ENCODE measurements at places on chromosomes 3 and 15.

DNA sequence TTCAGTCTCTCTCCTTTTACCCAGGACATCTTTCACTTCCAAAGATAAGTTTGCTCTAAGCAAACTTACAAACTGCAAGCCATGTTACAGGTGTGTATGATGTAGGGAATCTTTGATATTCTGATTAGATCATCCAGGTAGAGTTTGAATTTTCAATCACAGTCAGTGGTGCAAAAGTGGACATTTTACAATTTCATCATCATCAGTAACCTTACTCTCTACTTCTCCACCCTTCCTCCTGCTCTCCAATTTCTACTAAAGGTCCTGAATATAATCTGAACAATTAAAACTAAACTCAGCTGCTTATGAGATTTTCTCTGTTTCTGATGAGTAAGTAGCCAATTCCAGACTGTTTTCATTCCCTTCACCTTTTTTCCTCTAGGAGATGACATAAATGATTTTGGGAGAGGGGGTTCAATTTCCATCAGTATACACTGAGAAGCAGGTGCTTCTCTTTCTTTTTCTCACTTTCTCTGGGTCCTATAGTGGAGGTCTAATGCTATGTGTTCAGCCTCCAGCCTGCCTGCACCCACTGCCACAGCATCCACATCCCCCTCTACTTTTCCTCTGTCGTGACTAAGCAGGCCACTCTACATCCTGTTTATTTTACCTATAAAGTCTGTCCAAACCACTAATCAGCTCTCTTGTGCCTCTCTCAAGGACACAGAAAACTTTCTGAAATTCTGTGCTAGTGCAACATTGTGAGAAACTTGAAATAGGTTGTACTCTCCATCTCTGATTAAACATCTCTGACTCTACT lies 27.6 kb downstream of the SUCNR1 start:
- DNase-seq: no peak

- no peak for DNase-seq
These were observed 34.9 kb upstream of the TIMP4 start for GRCh38 chr3:12193485-12194165.

DNA sequence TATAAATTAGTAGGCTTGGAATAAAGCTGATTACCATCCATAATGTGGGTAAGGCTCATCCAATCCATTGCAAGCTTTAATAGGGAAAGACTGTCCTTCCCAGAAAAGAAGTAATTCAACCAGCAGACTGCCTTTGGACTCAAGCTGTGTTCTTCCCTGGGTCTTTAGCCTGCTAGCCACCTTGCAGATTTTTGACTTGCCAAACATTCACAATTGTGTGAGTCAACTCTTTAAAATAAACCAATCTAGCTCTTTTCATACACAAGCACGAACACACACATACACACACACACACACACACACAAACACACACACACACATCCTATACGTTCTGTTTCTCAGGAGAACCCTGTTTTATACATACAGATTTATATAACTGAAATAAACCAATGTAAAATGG lies 248.1 kb downstream of the NAALADL2 start:
- no peak for DNase-seq

GRCh38 chr3:14042680-14043079 lies 82.0 kb downstream of the CHCHD4 start:
- DNase-seq: no peak

GRCh38 chr3:48247401-48247811 lies 6.5 kb downstream of the ZNF589 start:
- no peak for DNase-seq

DNA sequence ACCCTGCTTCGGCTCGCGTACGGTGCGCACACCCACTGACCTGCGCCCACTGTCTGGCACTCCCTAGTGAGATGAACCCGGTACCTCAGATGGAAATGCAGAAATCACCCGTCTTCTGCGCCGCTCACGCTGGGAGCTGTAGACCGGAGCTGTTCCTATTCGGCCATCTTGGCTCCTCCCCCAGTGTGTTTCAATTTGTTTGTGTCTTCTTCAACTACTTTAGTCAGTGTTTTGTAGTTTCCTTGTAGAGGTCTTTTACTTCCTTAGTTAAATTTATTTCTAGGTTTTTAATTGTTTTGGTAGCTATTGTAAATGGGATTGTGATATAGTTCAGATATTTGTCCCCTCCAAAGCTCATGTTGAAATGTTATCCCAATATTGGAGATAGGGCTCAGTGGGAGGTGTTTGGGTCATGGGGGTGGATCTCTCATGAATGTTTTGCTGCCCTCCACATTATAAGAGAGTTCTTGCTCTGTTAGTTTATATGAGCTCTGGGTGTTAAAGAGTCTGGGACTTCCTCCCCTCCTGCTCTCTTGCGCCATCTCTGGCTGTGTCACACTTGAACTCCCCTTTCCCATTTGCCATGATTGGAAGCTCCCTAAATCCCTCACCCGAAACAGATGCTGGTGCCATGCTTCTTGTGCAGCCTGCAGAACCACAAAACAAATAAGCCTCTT lies 304.4 kb downstream of the DOCK3 start:
- DNase-seq: no peak

DNA sequence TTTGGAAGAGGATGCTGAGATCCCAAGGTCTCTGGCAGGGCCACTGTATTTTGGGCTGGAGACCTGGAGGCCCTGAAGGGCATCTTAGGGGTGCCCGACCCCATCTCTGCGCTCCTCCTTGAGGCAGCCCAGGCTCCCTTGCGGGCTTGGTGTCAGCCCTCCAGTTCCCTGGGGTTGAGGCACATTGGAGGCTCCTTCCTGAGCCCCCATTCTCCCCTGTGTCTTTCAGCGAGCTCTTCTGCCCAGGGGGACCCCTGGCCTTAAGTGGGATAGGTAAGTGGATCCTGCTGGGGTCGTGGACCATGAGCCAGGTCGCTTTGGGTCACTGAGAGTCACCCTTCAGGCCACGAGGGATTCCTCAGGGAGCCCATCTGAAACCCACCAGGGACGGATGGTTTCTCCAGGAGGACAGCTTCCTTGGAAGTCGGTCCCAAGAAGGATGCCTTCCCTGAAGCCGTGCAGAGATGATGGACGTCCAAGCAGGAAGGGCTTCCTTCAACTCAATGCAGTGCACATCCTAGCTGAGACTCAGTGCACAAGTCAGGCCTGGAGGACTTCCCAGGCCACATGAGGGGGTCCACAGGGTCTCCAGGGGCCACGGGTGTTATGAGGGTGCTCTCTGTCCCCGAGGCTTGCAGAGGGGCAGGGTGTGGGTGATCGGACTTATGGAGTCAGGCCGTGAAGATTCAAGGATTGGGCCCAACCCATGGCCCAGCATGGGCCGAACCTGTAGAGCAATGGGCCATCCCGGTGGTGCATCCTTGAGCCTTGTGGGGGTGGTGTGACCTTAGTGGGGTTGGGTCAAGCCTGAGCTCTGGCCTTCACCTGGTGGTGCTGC lies 224.3 kb downstream of the SNRPN start:
- DNase-seq: no peak

DNA sequence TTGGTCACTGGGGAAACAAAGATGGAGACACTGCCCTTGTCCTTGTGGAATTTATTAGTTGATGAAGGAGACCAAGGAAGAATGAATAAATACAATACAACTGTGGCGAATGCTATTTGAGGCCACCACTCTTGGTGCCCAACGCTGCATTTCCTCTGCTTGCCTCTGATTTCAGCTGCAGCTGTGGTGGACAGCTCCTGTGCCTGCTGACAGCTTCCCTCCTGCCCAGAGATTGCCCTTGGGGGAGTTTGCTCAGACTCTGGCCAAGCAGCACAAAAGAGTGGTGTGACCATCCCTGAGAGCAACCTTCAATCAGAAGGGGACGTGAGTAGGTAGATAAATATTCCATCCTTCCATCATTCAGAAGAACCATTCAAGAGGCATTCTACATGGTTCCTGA lies 64.6 kb upstream of the FHIT start:
- DNase-seq: no peak

- no peak for DNase-seq
These were observed 48.1 kb downstream of the STARD5 start for GRCh38 chr15:81275711-81276392.

- no peak for DNase-seq
These were observed 383.9 kb upstream of the TMCO5A start for GRCh38 chr15:37550360-37551024.

DNA sequence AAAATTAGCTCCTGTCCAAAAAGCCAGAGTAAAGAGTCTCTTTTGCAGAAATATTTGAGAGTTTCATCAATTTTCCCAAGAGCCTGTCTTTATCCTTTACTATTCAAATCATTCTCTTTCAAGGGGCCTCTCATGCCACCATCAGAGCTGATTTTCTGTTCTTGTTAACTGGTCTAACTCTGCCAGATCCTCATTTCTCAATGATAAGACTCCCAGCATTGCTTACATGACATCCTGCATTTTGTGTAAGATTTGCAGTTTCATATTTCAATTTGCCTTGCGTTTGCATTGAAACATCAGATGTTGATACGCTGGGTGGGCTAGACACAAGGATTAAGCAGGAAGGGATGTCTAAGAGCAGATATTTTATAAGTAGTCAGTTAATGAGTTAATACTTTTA lies 228.7 kb downstream of the TBL1XR1 start:
- no peak for DNase-seq

GRCh38 chr3:103786296-103786695 lies 1351.5 kb downstream of the ZPLD1 start:
- DNase-seq: no peak

DNA sequence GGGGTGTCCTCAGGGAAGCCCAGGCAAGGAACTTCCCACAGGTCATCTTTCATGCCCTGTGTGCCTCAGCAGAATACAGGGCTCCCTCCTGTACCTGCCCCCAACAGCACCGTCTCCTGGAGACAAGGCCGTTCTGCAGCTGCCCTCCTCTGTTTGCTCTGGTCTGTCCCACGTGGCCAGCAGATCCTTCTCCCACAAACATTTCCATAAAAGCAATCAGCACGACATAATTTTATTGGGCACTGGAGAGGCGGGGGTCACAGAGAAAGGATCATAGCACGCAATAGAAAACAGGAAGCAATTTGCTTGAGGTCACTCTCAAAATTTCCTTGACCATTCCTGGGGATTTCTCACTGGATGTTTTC lies 29.4 kb downstream of the STARD5 start:
- no peak for DNase-seq

DNA sequence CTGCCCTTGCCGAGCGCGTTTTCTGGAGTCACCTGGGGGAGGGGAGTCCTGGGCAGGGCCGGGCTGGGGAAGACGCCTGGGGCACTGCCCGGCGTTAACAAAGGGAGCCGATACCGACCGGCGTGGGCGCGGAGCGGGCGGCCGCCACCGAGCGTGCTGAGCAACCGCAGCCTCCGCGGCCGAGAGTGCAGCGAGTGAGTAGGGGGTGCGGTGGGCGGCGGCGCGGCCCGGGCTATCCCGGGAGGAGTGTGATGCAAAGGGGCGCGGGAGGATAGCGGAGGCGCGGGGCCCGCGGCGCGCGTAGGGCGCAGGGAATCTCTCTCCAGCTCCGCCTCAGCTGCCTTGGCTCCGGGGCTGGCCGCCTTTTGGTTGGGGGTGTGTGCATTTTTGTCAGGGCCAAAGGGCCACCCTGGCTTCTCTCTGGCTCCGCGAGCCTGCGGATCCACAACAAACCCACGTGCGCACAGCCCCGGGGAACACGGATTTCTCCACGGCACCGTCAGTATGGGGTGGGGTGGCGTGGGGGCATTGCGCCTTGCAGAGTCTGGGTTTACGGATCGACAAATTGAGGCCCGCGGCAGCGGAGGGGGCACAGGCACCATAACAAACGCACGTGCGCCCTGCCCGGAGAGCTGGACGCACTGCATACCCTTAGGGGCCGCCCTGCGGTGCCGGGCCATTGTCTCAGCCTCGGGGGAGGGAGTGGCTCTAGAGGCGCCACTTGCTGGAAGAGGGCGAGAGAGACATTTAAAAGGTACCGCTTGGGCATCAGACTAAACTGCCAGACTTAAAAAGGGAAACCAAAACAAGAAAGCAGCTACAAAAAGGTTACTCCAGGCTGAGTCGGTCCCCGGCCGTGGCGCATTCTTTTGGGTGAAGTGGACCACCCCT lies 560 bp downstream of the ST6GAL1 start:
- peak; percentile 46 for DNase-seq

- DNase-seq: no peak
These were observed 17.7 kb upstream of the SLC6A1 start for GRCh38 chr3:10974746-10975375.

DNA sequence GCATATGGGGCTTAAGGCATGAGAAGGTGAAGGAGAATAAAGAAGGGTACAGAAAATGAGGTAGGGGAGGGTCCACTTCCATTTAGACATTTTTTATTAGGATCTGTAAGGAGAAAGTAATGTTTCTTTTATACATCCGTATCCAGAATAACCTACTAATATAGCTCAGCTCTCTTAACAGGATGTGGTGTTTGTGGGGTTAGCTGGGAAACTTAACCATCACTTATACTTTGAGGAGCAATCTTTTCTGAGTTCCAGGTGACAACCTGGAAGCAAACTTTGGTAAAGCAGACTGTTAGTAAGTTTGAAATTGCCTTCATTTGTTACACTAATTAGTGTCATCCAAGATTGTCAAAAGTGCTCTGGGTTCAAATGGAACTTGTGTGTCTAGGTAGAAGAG lies 36.6 kb downstream of the BUB1B start:
- no peak for DNase-seq

GRCh38 chr3:70583682-70584081 lies 271.2 kb upstream of the MDFIC2 start:
- DNase-seq: no peak

DNA sequence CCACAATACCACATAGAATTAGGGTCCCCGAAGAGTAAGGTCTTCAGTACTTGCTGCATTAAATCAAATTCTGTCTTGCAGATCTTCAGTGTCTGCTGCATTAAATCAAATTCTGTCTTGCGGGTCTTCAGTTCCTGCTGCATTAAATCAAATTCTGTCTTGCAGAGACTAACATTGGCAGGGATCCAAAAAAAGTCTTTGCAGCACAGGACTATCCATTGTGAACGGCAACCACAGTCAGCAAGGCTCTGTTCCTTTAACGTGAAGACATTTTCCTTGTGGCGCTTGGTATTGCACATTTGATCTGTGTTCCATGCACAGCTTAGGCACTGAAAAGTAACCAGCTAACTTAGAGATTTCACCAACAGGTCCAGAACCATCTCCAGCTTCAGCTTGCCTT lies 46.8 kb upstream of the POMGNT2 start:
- DNase-seq: no peak

DNA sequence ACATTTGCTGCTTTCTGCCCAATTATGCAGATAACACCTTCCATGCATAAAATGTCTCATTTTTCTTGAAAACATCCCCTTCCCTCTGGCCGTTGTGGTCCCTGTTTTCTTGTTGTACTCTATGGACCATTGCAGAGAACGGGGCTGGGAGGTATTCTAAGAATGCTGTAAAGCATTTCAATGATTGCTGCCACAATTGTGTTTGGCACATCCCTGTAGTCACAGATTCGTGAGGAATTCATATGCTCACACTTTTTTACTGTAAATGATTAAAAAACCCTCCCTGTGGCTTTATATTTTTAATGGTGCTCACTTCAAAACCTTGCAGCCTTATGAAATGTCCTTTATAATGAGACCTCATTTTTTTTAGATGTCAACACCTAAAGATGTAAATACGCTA lies 207.2 kb upstream of the GBE1 start:
- DNase-seq: no peak

GRCh38 chr3:113293348-113293747 lies 82.0 kb downstream of the BOC start:
- DNase-seq: no peak

- DNase-seq: no peak
These were observed 62.7 kb downstream of the SSUH2 start for GRCh38 chr3:8581806-8582445.

Data from stimulated activated CD4-positive, alpha-beta T cell treated with anti-CD3 and anti-CD28 coated beads, Interleukin-1b, Interleukin-23, amount 100 ng/mL, for 4 hours (primary cell).